B cell (primary cell): ENCODE measurements at places on chromosomes 6 and 20. TPM values are rescaled to one million over a fixed set of nuclear protein-coding genes. Genes with fewer than 3 reads are reported as not detected.

DNA sequence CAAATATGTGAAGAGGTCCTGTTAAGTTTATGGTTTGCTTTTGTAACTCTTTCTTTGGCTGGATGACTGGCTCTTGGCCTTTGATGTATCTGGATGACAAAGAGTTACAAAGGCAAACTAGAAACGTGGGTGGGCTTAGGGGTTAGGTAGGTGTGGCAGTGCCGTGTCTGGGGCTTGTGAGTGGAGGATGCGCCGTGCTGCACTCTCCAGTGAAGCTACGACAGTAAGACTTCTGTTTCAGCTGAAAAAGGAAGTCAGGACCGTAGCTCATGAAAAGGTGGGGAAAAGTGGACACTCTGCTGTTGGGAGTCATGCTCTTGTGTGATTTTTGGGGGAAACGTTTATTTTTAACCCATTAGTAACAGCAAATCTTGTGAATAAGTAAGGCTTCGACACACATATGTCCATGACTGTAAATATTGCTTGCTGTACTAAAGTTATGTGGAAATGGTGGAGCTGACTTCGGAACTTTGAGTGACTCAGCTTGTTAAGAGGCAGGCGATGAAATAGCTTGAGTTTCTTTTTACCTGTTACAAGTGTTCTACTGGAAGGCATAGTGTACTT is 45.6 kb downstream of the DUSP22 start:
- DNase-seq, result peak; percentile 72

GRCh38 chr6:1609041-1609647 is 571 bp upstream of the FOXC1 start:
- DNase-seq, result peak; percentile 62

DNA sequence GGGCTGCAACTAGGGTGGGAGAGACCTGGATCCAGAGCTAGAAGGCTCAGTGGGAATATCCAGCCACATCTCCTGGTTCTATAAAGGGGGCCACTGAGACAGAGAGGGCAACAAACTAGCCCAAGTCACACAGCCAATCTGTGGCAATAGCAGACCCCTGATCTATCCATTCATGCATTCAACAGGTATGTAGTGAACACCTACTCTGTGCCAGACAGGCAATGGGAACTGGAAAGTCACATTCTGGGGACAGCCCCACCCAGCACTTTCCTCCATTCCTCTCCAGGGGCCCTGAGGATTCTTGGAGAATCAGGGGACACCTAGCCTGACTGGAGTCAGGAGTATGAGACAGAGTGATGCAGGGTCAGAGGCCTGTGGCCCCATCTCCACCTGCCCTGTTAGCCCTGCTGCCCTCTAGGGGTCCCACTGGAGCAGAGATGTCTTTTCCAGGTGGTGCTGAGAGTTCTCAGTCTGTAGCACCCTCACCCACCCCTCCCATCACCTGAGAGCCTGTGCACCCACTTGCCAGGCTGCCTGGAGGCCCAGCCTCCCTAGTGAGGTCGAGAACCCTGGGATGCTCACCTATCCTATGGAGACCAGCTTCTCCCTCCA is 13.6 kb downstream of the BPIFA2 start:
- no peak for DNase-seq

DNA sequence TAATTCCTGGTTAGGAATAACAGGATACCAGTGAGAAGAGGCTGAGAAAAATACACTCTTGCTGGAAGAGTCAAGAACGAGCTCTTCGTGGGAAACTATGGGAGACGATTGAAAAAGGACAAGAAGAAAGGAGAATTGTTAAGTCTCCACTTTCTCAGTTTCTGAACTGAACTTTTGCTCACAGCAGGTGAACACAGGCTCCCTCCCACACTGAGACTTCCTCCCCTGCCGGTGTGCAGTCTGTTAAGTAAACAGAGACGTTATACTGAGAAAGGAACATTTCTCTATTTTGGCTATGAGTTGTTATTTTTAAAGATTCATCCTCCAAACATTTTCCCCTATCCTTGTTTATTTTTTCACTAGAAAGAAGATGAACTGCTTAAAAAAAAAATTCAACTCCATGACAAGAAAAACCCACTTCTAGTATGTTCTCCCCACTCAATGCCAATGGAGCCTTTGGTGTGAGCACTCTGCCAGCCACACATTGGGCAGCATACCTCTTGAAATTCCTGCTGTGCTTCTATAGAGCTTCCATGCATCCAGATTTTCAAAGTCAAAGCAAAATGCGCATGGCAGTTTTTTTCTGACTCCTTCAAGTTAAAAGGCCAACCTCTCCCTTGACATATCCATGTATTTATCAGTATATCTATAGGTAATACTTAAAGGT is 250.5 kb downstream of the ESR1 start:
- DNase-seq, result no peak

DNA sequence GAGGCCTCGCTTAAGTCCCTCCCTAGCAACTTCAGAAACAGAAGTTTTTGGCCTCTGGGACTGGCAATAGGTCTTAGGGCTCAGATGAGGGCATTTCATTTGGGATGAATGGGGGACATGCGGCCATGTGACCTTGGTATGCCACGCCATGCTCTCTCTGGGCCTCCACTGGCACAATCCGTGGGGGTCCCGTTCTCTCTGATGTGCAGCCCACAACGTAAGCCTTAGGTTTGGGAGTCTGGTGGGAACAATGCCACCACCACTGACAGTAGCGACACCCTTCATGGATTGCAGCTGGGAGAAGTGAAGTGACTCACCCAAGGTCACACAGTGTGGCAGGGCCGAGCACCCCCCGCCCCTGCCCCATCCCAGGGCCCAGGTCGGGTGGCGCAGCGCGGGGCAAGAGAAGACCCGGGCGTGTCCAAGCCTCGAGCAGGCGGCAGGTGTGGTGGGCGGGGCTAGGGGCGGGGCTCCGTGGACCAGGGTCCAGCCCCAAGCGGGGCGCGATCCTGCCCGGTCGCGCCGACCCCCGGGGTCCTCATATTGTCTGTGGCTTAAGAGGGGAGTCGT is 864 bp upstream of the CEBPB start:
- no peak for DNase-seq

- DNase-seq, result peak; percentile 50
These were observed 175.0 kb downstream of the GMPR start for GRCh38 chr6:16413399-16413798.

GRCh38 chr20:43911066-43911465 is 3.6 kb upstream of the TOX2 start:
- DNase-seq, result no peak

GRCh38 chr6:5730585-5731263 is 276.0 kb downstream of the NRN1 start:
- DNase-seq, result no peak

- no peak for DNase-seq
These were observed 35.3 kb downstream of the EFCAB8 start for GRCh38 chr20:32894026-32894483.

DNA sequence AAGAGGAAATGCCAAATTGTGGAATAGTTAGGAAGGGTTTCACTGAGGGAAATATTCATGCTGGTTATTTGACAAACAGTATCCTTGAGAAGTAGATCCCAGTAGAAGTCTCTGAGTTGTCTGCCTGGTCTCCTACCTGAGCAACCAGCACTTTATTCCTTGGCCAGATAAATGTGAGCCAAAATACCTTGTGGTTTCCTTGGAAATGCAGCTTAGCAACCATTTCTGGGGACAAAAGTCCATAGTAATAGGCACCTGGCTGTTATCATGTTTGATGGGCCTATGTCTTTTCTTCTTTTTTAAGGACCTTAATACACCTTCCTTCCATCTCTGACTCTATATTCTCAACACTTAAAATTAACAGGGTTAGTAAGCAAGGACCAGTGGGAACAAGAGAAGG is 217.1 kb upstream of the MARCKS start:
- no peak for DNase-seq

- DNase-seq, result no peak
These were observed 27.4 kb upstream of the BMP2 start for GRCh38 chr20:6740096-6740495.

GRCh38 chr6:143199291-143199690 is 138.6 kb downstream of the AIG1 start:
- DNase-seq, result no peak

DNA sequence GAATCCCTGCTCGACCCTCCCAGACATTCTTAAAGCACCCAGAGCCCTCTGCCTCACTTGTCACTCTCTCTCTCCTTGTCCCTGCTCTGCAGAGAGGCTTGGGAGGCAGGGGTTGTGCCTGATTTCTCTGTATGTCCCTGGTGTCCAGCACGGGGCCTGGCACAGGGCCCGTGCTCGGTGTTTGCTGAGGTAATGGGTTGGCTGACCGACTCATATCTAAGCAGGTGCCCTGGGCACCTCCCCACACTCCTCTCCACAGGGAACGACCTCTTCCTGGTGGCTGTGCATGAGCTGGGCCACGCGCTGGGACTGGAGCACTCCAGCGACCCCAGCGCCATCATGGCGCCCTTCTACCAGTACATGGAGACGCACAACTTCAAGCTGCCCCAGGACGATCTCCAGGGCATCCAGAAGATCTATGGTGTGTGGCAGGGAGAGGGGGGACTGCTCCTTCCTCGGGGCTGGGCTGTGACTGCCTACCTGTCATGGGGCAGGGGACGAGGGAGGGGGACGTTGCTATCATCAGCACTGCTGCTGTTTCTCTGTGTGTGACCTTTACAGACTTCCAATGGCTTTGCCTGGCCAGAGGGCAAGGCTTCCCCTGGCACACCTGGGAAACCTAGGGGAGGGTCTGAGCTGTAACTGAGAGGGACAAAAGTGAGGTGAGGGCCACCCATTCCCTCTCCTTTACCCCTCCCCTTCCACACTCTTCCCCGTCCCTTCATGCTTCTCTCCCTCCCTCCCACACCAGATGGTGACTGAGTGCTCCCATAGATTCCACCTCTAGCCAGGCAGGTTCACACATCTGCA is 14.2 kb downstream of the MMP24OS start:
- DNase-seq, result no peak

GRCh38 chr6:116239856-116240255 is 14.0 kb downstream of the TSPYL4 start:
- no peak for DNase-seq

- DNase-seq, result no peak
These were observed 15.0 kb upstream of the RIN2 start for GRCh38 chr20:19742974-19743639.

DNA sequence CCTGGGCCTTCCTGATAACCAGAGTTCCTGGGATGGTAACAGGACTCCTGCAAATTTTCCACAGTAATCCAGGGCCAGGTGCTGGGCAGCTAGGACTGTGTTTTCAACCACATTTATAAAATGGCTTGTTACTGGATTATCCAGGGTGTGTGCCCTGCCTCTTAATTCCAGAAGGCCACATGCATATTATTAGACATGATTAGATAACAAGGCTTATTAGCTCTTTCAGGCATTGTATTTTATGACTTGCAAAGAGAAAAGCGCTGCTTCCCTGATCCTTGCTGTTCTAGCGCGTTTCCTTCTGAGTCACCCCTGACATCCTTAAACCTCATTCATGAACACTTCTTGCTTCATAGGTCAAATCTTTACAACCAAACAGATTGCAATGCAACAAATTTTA is 208.6 kb downstream of the UST start:
- no peak for DNase-seq

DNA sequence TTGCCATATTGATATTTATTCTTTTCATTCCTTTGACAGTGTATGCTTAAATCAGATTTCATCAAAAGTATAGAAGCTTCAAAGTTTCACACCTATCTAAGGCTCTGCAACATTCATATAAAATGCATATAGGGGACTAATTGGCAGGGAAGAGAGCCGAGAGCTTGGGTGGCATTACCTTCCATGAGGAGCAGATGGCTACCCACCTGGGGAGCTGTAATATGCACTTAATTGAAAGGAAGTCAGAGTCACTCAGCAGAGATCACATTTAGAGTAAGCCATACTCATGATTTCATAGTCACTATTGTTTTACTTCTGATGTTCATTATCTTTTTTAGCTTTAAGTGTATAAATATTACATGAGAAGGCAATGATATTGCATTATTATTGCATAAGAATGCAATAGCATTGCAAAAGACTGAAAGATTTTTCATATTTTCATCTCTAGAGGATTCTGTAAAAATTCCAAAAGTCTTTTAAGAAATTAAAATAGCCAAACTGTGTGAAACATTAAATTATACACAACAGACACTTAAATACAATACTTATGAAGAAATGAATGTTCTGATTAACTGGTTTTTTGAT is 1305.2 kb downstream of the EPHA7 start:
- no peak for DNase-seq

- no peak for DNase-seq
These were observed 92.7 kb downstream of the SASH1 start for GRCh38 chr6:148435386-148435785.

DNA sequence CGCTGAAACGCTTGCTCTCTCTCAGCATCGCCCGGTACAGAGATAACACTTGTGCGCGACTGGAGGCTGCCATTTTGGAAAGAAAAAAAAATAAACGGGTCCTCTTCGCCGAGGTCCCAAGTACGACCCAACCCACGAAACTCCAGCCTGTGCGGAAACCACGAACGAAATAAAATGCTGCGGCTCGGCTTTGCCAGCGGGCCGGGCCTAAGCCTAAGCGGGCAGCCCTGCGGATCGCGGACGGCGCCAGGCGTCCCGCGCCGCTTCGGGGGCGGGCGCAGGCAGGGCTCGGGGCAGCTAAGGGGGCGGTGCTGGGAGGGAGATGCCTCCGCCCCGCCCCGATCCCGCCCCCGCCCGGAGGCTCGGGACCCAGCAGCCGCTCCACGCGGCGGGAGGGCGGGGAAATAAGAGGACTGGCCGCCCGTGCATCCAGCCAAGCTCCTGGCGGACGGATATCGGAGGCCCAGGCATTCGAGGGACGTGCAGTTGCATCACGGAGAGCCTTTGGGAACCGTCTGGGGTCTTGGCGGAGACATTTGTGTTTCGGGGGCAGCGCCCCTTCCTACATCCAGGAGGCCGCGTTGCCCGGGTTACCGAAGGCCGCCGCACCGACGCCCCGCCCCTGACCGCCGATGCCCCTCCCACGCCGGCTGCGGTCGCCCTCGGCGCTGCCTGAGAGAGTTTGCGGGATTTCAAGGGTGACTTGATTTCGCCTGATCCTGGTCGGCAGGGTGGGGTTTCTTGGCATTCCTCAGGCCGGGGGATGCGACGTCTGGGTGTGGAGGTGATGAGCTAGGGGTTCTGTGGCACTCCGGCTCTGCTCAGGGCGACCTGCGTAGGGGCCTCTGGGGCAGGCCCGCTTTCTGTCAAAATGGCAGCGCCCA is at the start of the genes FARS2 and LYRM4:
FARS2 (plus strand) TSS at position 853 of the 884 bp plus-strand sequence.
LYRM4 (minus strand) TSS at position 290 of the 884 bp plus-strand sequence; CDS start at position 73, 217 bp downstream.
- DNase-seq, result peak; percentile 99

DNA sequence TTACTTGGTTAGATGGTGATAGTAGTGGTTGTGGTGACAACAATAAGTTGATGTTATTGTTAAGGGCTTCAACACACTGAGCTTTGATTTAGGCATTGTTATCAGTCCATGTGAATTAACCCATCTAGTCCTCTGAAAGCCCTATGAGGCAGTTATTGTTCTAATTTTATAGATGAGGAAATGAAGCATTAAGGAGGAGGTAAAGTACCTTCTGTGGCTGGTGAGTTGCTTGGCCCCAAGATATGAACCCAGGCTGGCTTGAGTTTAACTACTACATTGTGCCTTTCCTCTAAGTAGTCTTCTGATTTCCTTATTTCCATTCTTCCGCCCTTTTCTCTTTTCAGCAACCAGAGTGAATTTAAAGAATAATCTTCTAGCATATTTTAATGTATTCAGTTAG is 81.7 kb downstream of the QKI start:
- DNase-seq, result no peak

Gene HDGFL1
- not detected in 2 replicates for total RNA-seq

Gene POM121L2
- not detected in 2 replicates for total RNA-seq

Gene SMOC2
- total RNA-seq, result 0.37 and 0.51 TPM in 2 replicates

Gene SFTA2
- not detected in 2 replicates for total RNA-seq

Gene HELZ2
- 52.6 and 53.7 TPM in 2 replicates for total RNA-seq

Gene ASIP
- not detected in 2 replicates for total RNA-seq

Gene CUTA
- total RNA-seq, result 134 and 137 TPM in 2 replicates

Gene RARS2
- total RNA-seq, result 37.9 and 38.7 TPM in 2 replicates

Gene MRAP2
- total RNA-seq, result not detected in 2 replicates

Gene ITPR3
- 61.9 and 62.4 TPM in 2 replicates for total RNA-seq

Gene TRAPPC3L
- total RNA-seq, result not detected in 2 replicates

Gene PRSS16
- 2.0 and 2.4 TPM in 2 replicates for total RNA-seq
